ENCODE measurements at places on chromosomes 16 and 17.

- DNase-seq, result no peak
These were observed 359.3 kb downstream of the HS3ST4 start for GRCh38 chr16:26051063-26051462.

- no peak for DNase-seq
These were observed 30.5 kb downstream of the ETV4 start for GRCh38 chr17:43515656-43516055.

DNA sequence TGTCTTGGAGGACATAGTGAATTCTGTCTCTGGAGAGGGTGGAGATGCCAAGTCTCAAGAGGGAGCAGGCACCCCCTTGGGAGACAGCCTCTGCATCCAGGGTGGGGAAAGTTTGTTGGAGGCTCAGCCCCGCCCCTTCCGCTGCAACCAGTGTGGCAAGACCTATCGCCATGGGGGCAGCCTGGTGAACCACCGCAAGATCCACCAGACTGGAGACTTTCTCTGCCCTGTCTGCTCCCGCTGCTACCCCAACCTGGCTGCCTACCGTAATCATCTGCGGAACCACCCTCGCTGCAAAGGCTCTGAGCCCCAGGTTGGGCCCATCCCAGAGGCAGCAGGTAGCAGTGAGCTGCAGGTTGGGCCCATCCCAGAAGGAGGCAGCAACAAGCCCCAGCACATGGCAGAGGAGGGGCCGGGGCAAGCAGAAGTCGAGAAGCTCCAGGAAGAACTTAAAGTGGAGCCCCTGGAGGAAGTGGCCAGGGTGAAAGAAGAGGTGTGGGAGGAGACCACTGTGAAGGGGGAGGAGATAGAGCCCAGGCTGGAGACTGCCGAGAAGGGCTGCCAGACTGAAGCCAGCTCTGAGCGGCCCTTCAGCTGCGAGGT lies 5.2 kb downstream of the ZNF646 start:
- DNase-seq, result peak; percentile 74

DNA sequence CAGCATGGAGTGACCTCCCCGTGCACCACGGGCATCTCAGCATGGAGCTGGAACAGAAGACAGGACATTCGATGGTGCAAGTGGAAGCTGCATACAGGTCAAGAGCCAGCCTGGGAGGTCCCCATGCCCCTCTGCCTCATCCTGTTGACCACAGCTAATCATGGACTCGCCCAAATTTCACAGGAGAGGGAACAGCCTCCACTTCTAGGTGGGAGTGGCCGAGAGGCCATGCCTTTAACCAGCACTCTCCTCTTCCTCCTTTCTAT lies 3.8 kb upstream of the SLC47A2 start:
- DNase-seq, result no peak

- no peak for DNase-seq
These were observed 11.0 kb downstream of the ALDH3A2 start for GRCh38 chr17:19659366-19660177.

DNA sequence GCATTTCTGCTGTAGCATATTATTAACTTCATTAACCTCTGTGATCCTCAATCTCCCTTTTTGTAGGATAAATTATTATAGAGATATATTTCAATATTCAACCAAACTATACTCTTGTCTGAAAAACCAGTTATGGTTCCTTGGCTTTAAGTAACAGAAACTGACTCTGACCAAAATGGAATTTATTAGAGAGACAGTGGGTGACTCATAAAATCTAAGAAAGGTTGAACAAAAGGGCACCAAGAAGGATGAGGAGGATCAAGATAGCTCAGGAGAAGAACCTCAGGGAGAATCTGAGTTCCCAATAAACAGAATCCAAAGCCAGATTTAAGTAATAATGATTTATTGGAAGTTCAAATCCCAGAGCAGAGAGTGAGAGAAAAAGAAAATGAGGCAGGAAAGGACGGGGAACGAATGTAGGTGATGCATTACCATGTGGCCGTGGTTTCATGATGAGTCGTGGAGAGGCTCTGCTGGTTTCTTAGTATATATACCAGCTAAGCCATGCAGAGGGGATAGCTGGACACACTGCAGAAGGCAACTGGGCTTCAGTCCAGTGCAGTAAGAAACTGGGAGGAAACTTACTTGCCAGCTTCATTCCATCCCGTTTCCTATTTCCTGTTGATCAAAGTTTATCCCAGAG lies 151.5 kb upstream of the GOT2 start:
- DNase-seq, result no peak

GRCh38 chr16:26816266-26816665 lies 250.5 kb upstream of the C16orf82 start:
- DNase-seq, result no peak

GRCh38 chr16:86216591-86216990 lies 293.7 kb upstream of the FOXF1 start:
- peak; percentile 71 for DNase-seq

DNA sequence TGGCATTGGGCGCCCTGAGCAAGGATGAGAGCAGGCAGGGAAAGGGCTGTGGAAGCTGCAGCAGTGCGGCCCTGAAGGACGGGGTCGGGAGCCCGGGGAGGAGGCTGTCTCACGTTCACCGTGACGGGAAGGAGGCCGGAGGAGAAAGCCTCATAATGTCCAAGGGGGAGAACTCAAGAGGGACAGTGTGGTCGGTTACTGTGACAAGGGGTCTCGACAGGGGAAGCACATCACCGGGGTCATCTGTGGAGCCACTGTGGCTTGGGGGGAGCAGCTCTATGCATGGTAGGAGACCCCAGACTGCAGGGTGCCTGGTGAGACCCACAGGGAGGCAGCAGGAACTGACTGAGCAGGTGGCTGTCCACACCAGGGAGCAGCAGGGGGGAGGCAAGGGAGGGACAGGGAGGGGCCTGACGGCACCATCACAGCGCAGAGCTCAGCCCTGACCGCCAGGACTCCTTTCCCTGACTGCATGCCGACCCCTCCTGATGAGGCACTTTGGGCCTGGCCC lies 154.6 kb upstream of the CHMP6 start:
- DNase-seq, result peak; percentile 66

GRCh38 chr17:2016494-2016893 lies 8.6 kb downstream of the RTN4RL1 start:
- no peak for DNase-seq

DNA sequence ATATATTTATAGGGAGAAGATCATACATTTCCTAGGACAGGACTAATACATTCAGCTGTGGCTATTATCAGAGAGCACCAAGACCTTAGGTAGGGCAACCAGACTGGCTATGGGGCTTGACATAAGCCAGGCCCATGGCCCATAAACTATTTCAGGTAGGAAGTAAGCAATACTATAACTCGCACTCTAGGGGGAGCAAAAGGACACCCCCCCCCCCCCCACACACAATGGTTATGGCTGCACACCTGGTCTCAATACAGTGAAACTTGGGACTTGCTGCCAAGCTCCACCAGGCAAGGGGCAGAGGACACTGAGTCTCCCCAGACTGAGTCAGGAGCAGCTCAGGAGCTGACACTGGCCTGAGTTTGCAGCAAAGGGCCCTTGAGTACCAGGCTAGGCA lies 348.9 kb upstream of the ASIC2 start:
- DNase-seq, result no peak

DNA sequence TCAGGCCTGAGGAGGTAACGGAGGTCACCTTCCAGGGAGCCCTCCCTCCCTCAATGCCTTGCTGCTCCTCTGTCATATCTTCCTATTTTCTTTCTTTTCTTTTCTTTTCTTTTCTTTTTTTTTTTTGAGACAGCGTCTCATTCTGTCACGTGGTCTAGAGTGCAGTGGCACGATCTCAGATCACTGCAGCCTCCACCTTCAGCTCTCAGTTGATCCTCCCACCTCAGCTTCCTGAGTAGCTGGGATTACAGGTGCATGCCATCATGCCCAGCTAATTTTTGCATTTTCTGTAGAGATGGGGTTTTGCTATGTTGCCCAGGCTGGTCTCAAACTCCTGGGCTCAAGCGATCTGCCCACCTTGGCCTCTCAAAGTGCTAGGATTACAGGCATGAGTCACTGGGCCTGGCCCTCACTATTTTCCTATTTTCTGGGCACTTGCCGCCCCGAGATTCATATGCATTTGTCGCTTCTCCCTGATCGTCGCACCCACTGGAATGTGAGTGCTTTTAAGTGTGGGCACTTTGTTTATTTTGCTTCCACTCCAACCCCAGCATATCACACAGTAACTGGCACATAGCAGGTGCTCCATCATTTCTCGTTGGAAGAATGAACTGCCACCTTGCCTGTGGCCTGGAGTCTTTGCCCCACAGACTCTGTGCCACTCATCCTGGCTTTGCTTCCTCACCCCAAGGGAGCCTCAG lies 31.7 kb downstream of the CPNE2 start:
- no peak for DNase-seq

GRCh38 chr17:42342242-42343008 lies 45.8 kb downstream of the STAT3 start:
- no peak for DNase-seq

GRCh38 chr16:47371271-47372014 lies 89.4 kb downstream of the ITFG1 start:
- no peak for DNase-seq

- DNase-seq, result no peak
These were observed 18.8 kb downstream of the TNRC6A start for GRCh38 chr16:24748242-24748641.

GRCh38 chr16:48054881-48055601 lies 100.8 kb downstream of the ABCC12 start:
- no peak for DNase-seq

GRCh38 chr17:28578246-28579195 lies 1.8 kb upstream of the ALDOC start:
- DNase-seq, result no peak

- DNase-seq, result no peak
These were observed 8.8 kb downstream of the SEC14L5 start for GRCh38 chr16:4966736-4967453.

DNA sequence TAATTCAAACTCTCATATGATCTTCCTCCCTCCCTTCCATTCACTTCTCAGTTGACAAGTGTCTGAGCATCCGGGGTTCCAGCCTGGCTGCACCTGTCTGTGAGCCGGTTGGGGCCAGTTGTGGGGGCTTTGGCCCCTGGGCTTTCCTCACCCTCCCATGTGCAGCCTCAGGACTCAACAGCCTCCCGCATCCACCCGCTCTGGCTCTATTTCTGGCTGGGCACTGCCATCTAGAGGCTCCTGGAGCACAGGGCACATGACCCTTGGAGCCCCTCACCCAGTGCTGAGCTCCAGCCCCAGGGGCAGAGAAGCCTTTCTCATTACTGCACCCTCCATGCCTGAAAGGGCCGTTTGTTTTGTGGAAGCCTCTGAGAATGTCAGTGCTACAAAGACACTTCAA lies 43.3 kb downstream of the HAPSTR1 start:
- DNase-seq, result peak; percentile 87

- DNase-seq, result no peak
These were observed 17.0 kb downstream of the SRCIN1 start for GRCh38 chr17:38588788-38589174.

GRCh38 chr17:288802-289356 lies 63.7 kb downstream of the RPH3AL start:
- DNase-seq, result no peak

- peak; percentile 68 for DNase-seq
These were observed 15.5 kb upstream of the NAGLU start for GRCh38 chr17:42520540-42520951.

- DNase-seq, result no peak
These were observed 37.8 kb downstream of the ITGAE start for GRCh38 chr17:3762922-3763776.

GRCh38 chr16:48347980-48348379 lies 37.2 kb downstream of the SIAH1 start:
- DNase-seq, result no peak

- DNase-seq, result peak; percentile 23
These were observed 147.0 kb downstream of the C16orf78 start for GRCh38 chr16:49520492-49521038.

DNA sequence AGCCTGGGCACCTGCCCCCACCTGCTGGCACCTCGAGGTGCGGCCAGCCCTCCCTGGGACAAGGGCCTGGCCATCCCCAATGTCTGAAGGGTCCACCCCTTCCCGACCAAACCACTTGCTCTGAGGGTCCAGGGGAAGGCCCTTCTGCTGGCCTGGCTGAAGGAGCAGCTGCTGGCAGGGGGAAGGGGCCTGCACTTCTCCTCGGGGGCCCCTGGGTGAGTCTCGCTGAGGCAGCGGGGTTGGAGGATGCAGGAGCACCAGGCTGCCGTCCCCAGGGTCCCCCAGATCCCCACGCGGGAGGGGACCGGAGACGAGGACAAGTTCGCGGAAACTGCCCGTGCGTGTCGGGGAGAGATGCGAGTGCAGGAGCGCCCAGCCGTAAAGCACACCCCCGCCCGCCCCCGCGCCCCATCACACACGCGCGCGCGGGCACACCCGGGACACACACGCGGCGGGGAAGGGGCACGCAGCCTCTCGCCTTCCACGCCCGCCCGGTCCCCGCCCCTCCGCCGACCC lies 725 bp upstream of the CACNA1H start:
- peak; percentile 81 for DNase-seq

- no peak for DNase-seq
These were observed 9.4 kb downstream of the WNT3 start for GRCh38 chr17:46809110-46809571.

GRCh38 chr17:48352630-48353029 lies 77.4 kb downstream of the SKAP1 start:
- DNase-seq, result no peak

GRCh38 chr17:19335951-19336631 lies 26.4 kb downstream of the B9D1 start:
- peak; percentile 72 for DNase-seq

- DNase-seq, result no peak
These were observed 409.9 kb downstream of the SLC39A11 start for GRCh38 chr17:72682605-72683004.

- DNase-seq, result peak; percentile 2
These were observed 51.7 kb downstream of the CMIP start for GRCh38 chr16:81496321-81496720.

GRCh38 chr16:11396241-11397048 lies 51.2 kb downstream of the RMI2 start:
- DNase-seq, result peak; percentile 89

DNA sequence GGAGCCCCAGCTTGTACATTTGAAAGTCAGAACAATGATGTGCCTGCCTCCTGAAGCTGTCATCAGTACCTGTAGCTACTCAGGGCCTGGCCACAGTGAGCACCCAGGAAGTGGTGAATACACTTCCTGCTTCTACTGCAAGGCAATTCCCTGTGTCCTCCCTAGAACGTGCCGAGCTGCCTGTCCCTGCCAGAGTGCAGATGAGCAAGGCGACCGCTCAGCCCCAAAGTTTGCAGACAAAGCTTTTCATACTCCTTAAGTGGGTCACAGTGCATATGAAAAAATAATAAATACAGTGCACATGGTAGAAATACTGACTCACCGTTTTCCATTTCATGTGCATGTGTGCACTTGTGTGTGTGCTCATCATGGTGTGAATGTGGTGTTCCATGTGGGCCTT lies 77.3 kb downstream of the MPRIP start:
- peak; percentile 84 for DNase-seq

- peak; percentile 88 for DNase-seq
These were observed 24.4 kb upstream of the CYTH1 start for GRCh38 chr17:78806451-78806850.

GRCh38 chr16:3830625-3831254 lies 49.8 kb downstream of the CREBBP start:
- no peak for DNase-seq

DNA sequence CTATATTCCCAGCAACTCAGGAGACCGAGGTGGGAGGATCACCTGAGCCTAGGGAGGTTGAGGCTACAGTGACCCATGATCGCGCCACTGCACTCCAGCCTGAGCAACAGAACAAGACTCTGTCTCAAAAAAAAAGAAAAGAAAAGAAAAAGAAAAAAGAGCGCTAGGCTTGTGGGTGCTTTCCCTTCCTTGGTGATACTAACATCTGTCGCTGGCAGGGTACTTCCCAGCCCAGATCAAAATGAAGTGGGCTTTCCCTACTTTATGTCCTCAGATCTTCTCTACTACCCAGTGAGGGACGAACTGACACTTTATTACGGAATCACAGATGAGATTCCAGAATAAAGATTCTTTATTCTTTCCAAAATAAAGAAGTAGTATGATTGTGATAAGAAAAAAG lies 103.8 kb upstream of the NOL11 start:
- no peak for DNase-seq
